ENCODE measurements at places on chromosomes 2 and 18.
A peak's percentile ranks its signal among the peaks of the same experiment; 100 is the strongest.

- DNase-seq = no peak
Observed at GRCh38 chr18:10670856-10671255, 145.0 kb downstream of the NAPG start.

GRCh38 chr2:190267302-190267701, 52.3 kb downstream of the HIBCH start:
- DNase-seq = no peak

DNA sequence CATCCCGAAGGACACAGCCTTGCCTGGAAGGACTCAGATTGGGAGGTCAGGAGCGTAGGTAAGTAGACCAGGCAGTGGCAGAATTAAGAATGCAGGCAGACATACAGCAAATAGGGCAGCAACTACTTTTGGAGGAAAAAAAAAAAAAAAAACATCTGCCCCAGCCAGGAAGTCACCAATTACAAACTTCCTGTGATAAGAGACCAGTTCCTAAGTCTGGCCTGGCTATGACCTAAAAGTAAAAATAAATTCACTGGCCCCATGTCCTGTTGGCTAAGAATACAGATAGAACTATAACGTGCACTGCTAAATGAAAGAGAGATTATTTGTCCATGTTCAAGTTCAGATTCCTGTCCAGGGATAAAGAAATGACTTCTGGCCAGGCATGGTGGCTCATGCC, 45.2 kb upstream of the NOSTRIN start:
- no peak for DNase-seq

- DNase-seq = no peak
Observed at GRCh38 chr2:169348321-169349024, 13.9 kb downstream of the LRP2 start.

DNA sequence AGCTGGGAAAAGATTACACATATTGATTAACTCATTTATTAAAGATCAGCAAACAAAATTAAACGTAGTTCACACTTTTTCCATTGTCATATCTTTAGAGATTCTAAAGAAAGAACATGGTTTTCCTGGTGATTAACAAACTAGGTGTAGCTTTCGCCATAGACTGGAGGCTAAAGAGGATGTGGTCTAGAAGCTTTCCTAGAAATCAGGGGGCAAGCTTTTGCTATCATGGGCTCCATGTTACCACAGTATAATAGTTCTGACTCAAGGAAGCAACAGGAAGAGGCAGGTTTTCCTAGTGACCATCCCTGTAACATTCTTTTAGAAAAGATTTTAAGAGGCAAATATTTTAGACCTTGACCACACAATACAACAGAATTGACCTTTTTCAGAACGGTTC, 232.7 kb downstream of the METTL4 start:
- no peak for DNase-seq

- DNase-seq = no peak
Observed at GRCh38 chr2:98348066-98348561, 1.9 kb downstream of the CNGA3 start.

DNA sequence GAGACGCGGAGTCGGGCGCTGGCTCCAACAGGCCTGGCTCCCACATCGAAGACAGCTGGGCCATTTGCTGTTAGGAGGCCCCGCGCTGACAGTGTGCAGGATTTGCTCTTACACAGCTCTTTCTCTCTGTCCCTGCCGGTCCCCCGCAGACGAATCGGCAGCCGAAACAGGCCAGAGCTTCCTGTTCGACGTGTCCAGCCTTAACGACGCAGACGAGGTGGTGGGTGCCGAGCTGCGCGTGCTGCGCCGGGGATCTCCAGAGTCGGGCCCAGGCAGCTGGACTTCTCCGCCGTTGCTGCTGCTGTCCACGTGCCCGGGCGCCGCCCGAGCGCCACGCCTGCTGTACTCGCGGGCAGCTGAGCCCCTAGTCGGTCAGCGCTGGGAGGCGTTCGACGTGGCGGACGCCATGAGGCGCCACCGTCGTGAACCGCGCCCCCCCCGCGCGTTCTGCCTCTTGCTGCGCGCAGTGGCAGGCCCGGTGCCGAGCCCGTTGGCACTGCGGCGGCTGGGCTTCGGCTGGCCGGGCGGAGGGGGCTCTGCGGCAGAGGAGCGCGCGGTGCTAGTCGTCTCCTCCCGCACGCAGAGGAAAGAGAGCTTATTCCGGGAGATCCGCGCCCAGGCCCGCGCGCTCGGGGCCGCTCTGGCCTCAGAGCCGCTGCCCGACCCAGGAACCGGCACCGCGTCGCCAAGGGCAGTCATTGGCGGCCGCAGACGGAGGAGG, 3.5 kb downstream of the GDF7 start:
- no peak for DNase-seq

DNA sequence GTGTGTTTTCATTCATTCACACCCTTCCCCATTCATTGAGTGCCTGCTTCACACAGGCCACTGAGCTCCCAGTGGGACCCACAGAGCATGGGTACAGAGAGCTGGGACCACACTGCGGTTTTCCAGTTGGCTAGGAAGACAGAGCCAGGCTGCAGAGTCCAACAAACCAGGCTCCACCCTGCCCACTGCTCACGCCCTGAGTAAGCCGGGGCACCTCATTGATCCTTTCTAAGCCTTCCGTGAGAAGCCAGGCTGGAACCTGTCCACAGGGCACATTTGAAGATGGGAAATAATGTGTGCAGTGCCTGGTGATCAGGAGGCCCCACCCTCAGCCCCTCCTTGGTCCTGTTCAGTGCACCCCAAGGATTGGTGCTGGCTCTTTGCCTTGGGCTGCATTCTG, 13.5 kb downstream of the KCNIP3 start:
- DNase-seq = no peak

GRCh38 chr2:457262-457661, 169.4 kb upstream of the ALKAL2 start:
- DNase-seq = no peak

DNA sequence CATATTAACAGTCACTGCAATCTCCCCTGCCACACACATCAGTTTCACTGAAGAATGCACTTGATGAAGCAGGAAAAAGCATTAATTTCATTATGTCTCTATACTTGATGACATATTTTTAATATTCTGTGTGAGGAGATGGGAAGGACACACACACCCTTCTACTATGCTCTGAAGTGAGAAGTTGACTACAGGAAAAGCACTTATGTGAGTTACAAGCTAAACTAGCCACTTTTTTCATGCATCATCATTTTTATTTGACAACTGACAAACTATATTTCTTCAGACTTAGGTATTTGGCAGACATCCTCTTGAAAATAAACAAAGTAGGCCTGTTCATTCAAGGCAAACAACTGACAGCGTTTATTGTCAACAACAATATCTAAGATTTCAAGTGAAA, 150.4 kb upstream of the ID2 start:
- DNase-seq = no peak

DNA sequence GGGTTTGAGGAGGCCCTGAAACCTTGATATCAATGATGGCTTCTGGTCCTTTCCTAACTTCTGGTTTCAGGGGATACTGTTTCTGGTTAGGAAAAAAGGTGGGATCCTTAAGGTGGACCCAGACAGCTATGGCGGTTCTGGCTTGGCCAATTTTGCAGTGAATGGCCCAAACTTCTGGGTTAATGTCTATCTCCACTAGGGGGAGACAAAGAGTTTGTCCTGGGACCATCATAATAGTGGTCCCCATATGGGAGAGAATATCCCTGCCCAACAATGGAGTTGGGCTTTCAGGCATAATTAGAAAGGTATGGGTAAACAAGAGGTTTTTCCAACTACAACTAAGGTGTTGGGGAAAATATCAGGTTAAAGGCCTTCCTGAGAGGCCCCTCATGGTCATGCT, 273.5 kb downstream of the CALCRL start:
- no peak for DNase-seq

DNA sequence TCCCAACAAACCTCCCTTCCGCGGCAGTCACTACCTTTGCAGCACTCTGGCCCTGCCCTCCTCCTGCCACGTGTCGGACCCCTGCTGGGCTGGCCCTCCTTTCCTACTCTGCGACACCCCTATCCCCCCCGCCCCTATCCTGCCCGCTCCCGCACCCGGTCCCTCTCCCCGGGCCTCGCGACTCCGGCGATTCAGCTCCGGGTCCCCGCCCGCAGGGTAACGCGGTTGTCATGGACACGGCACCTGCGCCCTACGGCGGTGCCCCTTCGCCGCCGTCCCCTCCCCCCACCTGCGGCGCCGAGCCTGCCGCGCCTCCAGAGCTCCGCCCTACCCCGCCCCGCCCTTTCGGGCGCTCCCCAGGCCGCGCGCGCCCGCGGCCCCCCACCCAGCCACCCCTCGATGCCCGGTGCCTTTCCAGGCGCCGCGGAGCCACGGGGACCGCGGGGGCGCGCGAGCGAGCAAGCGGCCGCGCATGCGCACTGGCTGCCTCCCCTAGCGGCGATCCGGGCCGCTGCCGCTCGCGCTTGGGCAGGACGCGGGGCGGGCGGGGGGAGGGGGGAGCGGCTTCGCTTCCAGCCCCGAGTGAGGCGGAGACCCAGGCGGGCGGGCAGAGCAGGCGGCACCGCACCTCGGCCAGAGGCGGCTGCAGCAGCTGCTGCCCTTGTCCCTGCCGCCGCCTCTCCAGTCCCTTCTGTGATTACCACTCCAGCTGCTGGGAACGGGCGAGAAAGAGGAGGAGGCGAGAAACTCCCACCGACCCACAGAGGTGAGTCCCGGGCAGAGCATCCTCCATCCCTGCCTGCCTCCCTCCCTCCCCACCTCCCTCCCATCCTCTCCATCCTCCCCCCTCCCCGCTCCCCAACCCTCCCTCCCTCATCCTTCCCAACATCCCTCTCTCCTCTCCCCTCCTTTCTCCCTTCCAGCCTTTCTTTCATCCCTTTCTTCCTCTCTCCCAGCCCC, at the start of gene CTNNA2:
Gene CTNNA2 (plus strand): TSS at position 610 of the 960 bp plus-strand sequence.
- DNase-seq = peak; percentile 72

DNA sequence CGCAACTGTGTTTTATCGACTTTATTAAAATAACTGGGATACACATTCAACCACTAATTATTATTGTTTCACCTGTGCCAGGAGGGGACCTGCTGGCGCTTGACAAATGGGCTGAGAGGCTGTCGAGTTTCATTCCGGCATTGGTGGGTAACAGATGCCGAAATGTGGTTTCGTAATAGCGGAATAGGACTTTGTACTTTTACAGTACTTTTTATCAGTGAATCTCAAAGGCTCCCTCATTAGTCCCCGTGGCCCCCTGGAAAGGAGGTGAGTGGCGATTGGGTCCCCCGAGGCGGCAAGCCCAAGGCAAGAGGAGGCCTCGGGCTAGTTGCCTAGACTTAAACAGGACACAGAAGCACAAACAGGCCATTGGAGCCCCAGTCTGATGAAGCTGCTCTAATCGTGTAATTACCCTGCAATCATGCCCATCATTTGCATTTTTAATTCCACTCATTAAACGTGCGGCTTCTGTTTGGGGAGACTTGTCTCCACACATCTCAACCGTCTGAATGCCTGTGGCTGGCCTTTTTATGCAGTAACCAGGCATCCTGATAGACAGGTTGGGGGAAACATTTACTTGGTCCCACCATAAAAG, 193.2 kb downstream of the INO80D start:
- no peak for DNase-seq

GRCh38 chr2:96873651-96874096, 3.8 kb upstream of the SEMA4C start:
- DNase-seq = no peak

DNA sequence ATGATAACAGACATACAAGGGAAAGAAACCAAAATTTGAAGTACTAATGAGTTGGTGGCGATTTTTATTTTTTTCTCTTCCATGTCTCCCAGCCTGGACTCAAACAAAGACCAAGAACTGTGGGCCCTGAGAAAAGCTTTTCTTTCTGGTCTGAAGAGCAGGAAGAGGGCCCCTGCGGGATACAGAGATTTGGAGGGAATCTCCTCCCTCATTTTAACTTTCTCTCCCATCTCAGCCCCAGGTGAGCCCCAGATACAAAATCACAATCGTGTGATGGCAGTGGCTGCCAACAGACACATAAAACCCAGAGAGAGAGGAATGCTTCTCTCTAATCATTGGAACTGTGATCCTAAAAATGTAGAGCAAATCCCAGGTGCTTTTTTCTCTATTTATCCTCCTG, 19.5 kb upstream of the PRKCE start:
- no peak for DNase-seq

- no peak for DNase-seq
Observed at GRCh38 chr2:111519071-111519470, 364.9 kb downstream of the ANAPC1 start.

DNA sequence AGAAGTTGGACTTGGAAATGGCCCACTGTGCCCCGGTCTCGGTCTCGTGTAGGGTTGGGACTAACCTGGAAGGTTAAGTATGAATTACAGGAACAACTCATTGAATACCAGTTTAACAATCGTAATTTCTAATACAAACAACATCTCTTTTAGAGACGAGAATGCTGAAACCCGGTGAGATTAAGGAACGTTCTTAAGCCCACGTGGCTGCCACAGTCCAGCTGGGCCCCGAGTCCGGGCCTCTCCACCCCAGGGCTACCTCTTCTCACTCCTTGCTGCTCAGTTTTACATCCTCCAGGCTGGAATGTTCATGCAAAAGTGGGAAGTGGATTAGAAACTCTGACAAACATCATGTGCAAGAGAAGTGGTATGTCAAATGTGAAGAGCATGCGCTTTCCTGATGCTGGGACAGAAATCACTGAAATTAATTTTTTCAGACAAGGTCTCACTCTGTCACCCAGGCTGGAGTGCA, 29.4 kb downstream of the NGEF start:
- DNase-seq = no peak

DNA sequence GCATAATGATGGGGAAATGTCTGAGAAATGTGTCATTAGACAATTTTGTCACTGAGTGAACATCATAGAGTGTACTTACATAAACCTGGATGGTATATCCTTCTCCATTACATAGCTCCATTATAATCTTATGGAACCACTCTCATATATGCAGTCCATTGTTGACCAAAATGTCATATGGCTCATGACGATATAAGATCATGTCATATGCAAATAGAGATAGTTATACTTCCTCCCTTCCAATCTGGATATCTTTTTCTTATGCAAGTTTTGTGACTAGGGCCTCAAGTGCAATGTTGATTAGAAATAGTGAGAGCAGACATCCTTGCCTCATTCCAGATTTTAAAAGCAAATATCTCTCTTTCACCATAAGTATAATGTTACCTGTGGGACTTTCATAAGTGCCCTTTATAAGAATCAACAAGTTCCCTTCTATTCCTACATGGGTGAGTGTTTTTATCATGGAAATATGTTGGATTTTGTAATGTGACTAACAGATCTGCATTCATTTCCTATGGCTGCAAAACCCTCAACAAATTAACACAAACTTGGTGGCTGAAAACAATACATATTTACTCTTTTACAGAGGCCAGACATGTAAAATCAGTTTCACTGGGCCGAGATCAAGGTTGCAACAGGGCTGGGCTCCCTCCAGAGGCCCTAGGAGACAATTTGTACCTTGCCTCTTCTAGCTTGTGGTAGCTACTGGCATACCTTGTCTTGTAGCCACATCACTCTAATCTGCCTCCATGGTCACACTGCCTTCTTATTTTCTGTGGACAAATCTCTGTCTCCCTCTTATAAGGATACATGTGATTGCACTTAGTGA, 21.6 kb upstream of the SULT1C4 start:
- DNase-seq = no peak

DNA sequence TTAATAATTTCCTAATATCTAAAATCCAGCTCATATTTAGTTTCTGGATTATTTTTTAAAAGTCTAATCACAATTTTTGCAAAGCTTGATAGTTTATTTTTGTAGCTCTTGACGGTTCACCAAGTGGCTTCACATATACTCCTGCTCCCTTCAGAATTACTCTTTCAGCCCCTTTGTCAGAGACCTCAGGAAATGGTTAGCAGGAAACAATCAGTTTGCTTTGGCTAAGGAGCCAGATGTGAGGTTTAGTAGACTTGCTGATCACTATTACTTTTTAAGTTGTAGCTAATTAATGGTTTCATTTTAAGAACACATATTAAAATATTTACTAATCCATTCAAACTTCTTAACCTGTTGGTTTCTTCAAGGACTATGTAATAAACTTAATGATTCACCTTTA, 2.3 kb downstream of the RBBP8 start:
- no peak for DNase-seq

- DNase-seq = no peak
Observed at GRCh38 chr18:58516514-58517285, 112.2 kb downstream of the ALPK2 start.

Data from GM10248 (cell line).